ENCODE measurements at places on chromosomes 2 and 18.

- DNase-seq = no peak
These were observed 1.1 kb upstream of the EPC2 start for GRCh38 chr2:148643421-148643820.

GRCh38 chr18:6633310-6633709 lies 96.2 kb upstream of the ARHGAP28 start:
- no peak for DNase-seq

- DNase-seq = no peak
These were observed 10.8 kb downstream of the D2HGDH start for GRCh38 chr2:241745276-241745675.

GRCh38 chr2:48328159-48328809 lies 201.7 kb upstream of the STON1 start:
- DNase-seq = no peak

DNA sequence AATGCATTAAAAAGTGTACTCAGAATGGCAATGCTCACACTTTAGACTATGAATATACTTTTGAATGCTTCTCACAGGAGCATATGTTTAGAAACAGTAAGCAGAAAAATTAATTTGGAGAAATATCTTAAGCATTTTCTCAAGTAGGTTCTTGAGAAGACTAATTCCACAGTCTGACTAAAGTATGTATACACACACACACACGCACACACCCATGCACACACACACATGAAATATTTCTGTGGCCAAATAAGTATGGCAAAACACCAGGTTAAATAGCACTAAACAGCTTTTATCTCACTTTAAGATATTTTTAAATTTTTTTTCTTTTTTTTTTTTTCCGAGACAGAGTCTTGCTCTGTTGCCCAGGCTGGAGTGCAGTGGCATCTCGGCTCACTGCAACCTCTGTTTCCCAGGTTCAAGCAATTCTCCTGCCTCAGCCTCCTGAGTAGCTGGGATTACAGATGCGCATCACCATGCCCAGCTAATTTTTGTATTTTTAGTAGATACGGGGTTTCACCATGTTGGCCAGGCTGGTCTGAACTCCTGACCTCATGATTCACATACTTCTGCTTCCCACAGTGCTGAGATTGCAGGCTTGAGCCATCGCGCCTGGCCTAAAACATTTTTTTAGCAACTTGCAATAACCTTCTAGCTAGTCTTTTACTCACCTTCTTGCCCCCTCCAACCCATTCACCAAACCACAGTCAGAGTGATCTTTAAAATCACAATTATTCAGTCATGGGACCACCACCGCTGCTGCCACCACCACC lies 67.5 kb upstream of the SCG2 start:
- no peak for DNase-seq

DNA sequence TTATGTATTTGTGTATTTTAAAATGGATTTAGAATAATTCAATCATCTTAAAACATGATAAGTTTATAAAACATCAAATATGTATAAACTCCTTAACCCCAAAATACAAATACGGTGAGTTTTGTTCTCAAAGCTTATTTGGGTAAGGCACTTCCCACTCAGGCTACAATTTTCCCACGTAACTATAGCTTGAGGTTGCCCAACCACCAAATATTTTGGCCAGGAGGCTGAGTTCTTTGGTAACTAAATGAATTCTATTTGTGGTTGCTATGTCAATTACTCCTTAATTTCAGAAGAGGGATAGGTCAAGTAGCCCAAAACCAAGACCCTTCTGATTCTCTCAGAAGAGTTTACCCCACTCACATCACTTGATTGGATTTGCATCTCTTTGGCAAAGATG lies 70.4 kb downstream of the MYL12B start:
- DNase-seq = peak; percentile 27

Data from fibroblast of the conjunctiva (primary cell).